D721Med (cell line): ENCODE measurements at places on chromosomes 2 and 18.

DNA sequence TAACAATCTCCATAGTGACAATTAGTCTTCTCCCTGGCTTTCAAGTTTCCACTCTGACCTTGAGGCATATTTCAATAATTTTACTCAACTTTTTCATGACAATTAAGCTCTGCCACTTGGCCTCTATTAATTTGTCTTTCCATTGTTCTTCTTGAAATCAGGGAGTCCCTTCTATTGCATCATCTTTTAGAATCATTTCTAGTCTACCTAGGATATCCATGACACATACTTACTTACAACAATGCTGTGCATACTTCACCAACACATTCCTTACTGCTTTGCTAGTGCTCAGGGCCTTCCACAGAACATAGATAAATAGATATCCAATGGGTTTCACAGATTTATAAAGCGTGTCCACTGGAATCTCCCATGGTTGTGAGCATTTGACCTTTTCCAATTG is 331.5 kb upstream of the LRP1B start:
- no peak for DNase-seq

- DNase-seq: no peak
These were observed 233.4 kb downstream of the DYSF start for GRCh38 chr2:71686781-71687180.

GRCh38 chr18:26865557-26865956 is at the start of gene AQP4:
TSS of gene AQP4 (minus strand) at chr18:26865707. CDS start at chr18:26865689, 18 bp downstream.
- no peak for DNase-seq

- DNase-seq: no peak
These were observed 78.2 kb downstream of the THNSL2 start for GRCh38 chr2:88248280-88248828.

DNA sequence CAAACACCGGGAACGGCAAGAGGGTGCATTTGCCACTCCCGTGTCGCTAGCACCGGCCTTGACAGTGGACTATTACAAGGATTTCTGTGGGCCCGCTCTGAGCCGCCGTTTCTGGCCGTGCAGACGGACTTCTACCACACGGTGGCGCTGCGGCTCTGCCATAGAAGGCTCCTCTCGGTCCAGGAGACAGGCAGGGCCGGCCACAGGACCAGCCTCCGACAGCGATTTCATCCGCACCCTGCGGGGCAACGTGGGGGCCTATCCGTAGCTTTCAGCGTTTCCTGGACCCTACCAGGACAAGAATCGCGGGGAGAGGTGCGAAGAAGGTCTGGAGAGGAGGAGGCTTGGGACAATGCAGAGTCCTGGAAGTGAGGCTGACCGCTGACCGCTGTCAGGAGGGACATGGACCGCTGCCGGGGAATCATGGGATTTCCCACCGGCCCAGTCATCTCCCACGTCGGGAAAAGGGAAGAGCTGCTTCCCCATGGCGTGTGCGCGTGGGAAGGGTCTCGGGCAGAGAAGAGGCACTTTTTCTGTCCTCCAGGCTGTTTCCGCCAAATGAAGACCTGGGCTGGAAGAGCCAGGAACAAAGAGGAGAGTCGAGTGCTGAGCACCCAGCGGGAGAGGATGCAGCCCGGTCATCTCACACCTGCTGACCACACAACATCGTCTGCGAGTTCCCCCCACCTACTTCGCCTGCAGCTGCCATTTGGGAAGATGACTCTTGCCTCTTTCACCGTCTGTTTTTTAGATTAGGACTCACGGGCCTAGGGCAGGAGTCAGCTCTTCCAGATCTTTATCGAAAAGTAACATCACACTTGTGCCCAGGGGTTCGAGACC is 35.5 kb upstream of the HAAO start:
- DNase-seq: peak; percentile 59

- no peak for DNase-seq
These were observed 75.0 kb downstream of the CTIF start for GRCh38 chr18:48613589-48614404.

DNA sequence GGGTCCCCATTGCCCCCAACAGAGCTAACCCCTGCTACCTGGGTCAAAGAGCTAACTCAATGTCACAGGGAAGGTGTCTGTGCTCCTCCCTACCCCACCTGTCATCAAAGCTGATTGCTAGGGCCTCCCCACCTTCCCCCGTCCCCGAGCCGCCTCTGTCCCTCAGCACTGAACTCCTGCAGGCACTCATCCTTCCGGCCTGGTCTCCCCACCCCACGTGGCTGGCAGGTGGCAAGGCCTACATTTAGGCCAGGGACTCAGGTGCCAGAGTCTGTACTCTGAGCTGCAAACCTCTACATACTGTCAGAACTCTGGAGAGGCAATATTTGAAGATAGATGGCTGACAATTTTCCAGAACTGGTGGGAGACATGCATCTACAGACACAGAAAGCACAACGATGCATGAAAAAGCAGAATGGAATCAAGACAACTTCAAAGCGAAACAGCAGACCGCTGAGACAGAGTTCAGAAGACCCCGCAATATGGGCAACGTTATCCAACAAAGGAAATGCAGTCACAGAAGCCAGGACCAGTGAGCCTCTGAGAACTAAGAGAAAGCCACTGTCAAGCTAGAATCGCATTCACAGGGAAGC is 195.8 kb downstream of the HDAC4 start:
- DNase-seq: no peak

- no peak for DNase-seq
These were observed 246.1 kb downstream of the EXOC6B start for GRCh38 chr2:72579591-72580180.

GRCh38 chr2:160238392-160238791 is 38.3 kb upstream of the ITGB6 start:
- DNase-seq: no peak

- no peak for DNase-seq
These were observed 32.7 kb downstream of the CTDP1 start for GRCh38 chr18:79712206-79712857.

- no peak for DNase-seq
These were observed 582.8 kb downstream of the ZEB2 start for GRCh38 chr2:143936848-143937722.

- no peak for DNase-seq
These were observed 68.9 kb upstream of the CAB39 start for GRCh38 chr2:230643576-230644291.

GRCh38 chr2:184339966-184340365 is 258.4 kb upstream of the ZNF804A start:
- DNase-seq: no peak

DNA sequence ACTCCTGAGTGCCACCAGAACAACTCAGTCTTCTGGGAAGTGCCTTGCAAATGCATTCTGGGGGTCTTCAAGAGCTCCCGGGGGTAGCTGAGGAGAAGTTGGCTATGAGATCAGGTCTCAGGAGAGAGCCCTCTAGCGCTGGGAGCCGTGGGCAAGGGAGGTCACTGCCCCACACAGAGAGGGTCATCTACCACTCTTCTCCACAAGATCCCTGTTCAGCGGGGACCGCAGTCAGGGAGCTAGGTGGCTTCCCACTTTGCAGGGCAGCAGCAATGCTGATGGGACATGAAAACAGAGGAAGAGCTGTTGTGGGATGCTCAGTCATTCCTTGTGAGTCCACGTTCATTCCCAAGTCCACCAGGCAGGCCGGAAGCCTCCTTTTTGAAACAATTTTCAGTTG is 66.6 kb downstream of the ACKR3 start:
- DNase-seq: no peak

GRCh38 chr2:229130522-229130921 is 140.6 kb downstream of the PID1 start:
- DNase-seq: no peak

- no peak for DNase-seq
These were observed 24.6 kb downstream of the THAP4 start for GRCh38 chr2:241612156-241613016.

GRCh38 chr2:20159411-20160070 is 65.4 kb downstream of the SDC1 start:
- no peak for DNase-seq

GRCh38 chr2:219199470-219200211 is 6.9 kb upstream of the ZFAND2B start:
- DNase-seq: no peak

- DNase-seq: no peak
These were observed 85.0 kb downstream of the ZNF516 start for GRCh38 chr18:76410033-76410432.

GRCh38 chr2:229463841-229464346 is 192.8 kb upstream of the PID1 start:
- no peak for DNase-seq

DNA sequence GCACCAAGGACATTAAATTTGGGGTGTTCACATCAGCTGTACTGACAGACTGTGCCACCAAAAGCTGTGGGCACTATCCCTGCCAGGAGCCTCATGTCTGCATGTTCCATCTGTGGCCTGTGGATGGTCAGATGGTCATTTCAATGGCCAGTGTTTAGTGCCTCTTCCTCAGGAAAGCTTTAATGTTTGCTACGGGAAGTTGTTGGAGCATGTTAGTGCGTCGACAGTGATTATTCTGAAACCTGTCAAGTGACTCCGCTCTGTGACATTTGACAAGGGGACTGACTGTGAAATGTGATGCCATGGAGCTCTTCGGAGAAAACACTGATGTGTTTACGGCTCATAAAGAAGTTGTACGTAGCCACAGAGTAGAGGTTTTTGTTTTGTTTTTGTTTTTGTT is 18.7 kb upstream of the RGPD4 start:
- no peak for DNase-seq
